ENCODE measurements at places on chromosomes 3 and 15.

- DNase-seq: no peak
Observed at GRCh38 chr3:170477395-170477794, 58.7 kb downstream of the CLDN11 start.

DNA sequence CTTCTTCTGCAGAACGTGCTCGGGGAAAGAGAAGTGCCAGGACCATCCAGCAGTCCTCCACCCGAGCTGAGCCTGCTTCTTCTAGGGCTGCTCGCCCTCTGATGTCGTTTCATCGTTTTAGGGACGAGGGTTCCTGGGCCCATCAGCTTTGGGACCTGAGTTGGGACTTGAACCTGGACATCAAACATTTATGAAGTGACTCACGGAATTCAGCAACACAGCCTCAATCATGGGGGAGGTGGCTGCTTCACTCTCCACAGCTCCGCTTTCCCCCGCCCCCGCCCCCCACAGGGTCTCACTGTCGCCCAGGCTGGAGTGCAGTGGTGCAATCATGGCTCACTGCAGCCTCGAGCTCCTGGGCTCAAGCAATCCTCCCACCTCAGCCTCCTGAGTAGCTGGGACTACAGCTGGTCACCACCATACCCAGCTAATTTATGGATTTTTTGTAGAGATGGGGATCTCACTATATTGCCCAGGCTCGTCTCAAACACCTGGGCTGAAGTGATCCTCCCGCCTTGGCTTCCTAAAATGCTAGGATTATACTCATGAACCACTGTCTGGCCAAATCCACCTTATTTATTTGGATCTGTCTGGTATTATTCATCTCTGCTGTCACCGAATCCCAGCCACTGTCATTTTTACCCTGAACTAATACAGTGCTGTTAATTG is 725 bp upstream of the SCAMP2 start:
- DNase-seq: peak; percentile 23

GRCh38 chr15:59013246-59013873 is 25.9 kb downstream of the RNF111 start:
- no peak for DNase-seq

DNA sequence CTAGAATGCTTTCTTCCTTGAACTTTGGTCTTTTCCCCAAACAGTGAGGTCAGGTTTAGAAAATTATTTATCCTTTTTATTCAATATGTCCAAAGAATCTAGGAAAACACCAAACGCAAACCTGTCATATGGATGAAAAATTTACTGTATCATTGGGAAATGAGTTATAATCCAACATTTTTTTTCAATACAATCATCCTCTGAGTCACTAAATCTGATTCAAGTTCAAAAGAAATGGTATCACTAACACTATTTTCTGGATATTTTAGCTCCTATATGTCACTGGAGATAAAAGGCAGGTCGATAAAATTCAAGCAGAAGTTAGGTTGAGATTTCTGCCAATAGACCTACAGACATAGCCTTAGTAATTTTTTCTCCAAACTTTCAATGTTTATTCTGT is 591.6 kb upstream of the AGTR1 start:
- no peak for DNase-seq

GRCh38 chr3:171770689-171771620 is 39.3 kb downstream of the PLD1 start:
- peak; percentile 64 for DNase-seq

GRCh38 chr3:35648347-35648746 is 9.0 kb downstream of the ARPP21 start:
- no peak for DNase-seq

DNA sequence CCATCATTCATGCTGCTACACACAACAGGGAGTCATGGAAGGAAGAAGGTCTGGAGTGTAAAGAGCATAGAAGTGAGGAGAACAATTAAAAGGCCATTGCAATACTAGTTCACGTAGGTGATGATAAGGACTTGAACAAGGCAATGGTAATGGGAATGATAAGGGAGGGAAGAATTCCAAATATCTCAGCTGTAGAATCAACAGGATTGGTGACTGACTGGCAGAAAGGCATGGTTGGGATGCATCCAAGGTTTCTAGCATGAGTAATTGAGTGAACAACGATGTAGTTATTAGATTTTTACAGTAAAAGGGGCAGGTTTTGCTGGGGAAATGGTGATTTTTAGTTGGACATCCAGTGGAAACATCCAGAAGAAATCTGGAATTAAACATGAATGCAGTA is 2.4 kb upstream of the SEC62 start:
- no peak for DNase-seq

GRCh38 chr3:23811185-23811527 is 5.4 kb downstream of the UBE2E1 start:
- no peak for DNase-seq

GRCh38 chr15:39534996-39535395 is 45.9 kb upstream of the THBS1 start:
- no peak for DNase-seq
